ENCODE measurements at places on chromosomes 3 and 15.

- DNase-seq, result no peak
Measured at GRCh38 chr15:36773698-36774097, 194.3 kb downstream of the CDIN1 start.

DNA sequence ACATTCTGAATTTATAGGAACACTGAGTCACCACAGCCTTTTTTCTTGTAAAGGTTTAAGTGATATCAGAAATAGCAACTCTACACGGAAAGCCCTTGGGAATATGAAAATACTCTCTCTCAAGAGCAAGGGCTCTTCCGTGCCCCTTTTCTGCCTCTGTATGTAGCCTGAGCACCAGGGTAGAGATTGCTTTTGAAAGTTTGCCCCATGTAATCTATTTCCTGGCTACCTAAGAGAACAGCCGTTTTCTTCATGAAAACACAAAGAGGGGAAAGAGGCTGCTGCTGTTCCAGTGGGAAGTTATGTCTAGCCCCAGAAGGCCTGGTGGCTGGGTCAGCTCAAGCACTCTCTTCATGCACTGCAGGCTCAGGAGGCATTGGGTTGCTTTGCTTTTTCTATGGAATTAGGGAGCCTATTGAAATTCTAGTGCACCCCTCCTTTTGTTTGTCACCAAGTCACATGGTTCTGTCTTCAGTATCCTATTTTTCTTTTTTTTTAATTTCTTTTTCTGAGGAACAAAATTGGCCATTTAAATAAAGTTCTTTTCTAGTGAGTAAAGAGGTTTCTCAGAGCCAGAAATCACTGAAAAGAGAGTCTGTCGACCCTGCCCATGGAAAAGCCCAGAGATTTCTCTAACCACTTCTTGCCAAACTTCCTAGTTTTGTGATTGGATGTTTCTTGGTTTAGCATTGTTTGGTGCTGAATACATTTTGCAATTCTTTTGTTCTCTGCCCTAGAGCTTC is 39.5 kb downstream of the TIGIT start:
- DNase-seq, result no peak

DNA sequence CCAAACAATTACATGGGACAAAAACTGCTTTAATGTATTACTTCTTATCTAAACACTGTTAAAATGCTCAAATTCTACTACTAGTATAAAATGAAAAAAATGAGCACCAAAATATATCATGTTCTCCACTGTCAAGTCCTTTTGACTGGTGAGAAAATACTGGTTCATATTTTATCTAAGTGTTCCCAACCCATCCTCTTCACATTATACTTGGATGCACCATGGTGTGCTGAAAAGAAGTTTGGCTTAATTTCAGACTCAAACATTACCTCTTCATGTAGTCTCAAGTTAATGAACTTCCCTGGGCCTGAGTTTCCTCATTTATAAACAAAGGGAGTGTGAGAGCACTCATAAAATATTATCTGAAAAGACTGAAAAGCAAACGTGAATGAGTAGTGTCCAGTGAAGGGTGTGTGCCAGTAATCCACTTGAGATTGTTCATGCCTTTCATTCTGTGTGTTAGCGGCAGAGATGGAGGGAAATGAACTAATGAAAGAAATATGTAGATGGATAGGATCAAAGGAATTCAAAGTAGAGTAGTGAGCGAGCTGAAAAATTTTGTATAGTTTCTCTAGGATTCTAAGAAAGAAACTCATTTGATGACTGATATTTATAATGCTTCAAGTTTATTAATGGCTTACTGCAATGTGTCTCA is 263.2 kb downstream of the NLGN1 start:
- no peak for DNase-seq

DNA sequence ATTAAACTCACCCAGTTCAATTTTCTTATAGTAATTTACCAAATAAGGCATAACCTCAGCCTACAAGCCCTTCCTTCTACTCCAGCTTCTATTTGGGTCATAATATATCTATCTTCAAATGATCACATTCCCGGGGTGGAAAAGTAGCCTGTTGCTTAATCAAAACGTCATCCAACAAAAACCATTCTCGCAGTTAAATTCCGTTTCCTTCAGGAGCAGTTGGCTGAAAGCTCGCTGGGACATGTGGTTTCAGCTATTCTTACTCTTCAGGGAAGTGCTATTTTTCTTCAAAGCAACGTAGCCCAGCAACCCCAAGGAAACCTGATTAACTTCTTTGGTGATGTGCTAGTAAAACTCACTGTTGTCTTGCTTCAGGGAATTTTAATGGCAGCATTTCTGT is 59.6 kb downstream of the MAGI1 start:
- no peak for DNase-seq

- DNase-seq, result no peak
Measured at GRCh38 chr15:67397139-67397538, 123.8 kb upstream of the C15orf61 start.

DNA sequence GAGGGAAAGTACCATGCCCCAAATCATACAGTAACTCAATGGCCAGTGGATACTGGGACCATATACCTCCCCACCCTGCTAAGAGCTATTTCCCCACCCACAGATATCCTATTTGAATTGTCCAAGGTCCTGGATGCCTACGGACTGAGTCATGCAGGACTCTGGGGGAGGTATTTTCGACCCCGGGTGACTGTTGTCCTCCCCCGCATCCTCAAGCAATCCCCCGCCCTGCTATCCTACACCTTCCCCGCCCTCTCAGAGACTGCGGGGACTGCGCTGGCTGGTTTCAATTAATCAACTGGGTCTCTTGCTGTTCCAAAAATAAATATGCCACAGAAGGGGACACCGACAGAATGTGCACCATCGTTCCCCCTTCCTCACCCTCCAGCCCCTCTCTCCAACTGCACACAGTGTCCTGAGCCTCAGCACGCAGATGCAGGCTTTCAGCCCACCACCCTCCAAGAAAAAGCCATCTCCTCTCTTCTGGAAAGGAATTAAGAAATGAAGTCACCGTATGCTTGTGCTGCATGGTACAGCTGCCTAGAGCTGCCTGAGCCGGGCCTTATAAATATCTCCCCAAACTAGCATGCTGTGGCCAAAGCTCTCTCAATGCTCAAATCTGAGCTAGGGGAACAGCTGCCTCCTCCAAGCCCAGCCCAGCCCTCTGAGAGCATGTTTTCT is 8.1 kb downstream of the CAV3 start:
- no peak for DNase-seq

DNA sequence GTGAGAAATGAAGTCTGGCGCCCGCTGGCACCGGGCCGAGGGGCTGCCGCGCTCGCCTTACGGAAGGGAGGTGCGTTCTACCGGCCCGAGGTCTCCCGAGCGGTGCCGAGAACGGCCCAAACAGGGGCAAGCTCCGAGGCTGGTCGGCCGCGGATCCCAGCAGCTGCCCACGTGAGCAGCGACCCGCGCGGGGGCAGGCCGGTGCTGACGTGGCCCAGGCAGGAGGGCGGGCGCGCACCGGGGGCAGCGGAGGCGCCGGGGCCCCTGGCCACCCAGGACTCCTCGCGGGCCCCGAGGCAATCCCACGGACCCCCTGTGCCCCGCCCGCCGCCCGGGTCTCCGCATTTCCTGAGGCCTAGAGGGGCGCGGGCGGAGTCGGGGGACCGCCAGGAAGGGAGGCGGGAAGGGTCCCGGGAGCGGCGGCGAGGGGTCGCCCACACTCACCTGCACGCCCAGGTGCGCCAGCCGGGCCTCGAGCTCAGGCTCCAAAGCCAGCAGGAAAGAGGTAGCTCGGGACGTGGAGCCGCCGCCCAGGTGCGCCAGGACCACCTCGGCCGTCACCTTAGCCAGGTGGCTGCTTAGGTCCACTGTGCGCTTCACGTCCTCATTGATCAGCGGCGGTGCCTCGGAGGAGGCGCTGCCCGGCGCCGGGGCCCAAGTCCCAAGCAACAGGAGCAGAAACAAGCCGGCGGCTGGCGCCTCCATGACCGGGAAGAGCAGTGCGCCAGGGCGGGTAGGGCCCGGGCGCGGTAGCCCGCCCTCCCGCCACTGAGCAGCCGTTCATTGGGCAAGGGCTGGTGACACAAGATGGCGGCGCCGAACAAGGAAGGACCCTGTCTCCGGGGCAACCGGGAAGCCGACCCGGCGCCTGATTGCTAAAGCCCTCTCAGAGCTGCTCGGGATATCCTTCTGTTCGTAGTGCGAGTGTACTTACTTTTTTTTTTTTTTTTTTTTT is at the start of gene RPN1:
Gene RPN1, minus strand, starts transcription at position 723 of the 955 bp plus-strand sequence. Its CDS starts 18 bp downstream, at position 705.
- DNase-seq, result peak; percentile 95

DNA sequence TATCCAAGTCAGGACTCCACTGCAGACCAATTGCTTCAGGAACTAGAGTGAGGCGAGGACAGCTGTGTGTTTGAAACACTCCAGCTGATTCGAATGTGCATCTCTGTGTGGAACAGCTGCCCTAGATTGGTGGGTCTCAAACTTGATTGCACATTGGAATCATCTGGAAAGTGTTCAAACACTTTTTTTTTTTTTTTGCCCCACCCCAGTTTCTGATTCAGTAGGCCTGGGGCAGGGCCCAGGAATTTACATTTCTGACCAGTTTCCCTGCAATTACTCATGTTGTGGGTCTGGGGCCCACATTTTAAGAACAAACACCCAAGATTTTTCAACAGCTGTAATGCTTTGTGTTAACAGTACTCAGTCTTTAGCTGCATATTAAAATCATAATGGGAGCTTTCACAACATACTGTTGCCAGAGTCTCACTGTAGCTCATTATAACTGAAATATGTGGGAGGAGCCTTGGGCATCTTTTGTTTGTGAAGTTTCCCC is 156.6 kb downstream of the NR1D2 start:
- DNase-seq, result no peak

DNA sequence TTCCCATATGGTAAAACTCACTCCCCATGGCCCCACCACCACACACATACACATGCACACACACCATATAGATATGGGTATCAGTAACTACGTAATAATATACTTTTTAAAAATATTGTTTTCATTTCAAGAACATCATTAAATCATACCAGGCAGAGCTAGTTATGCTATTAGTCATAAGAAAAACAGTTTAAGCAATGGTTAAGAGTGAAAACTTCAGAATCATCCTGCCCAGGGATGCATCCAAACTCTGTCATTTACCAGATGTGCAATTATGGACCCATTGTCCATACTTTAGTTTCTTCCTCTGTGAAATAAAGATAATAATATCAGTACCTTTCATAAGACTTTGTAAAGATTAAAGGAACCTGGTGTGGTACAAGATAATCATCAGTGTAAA is 608.3 kb downstream of the RBMS3 start:
- no peak for DNase-seq

- DNase-seq, result peak; percentile 81
Measured at GRCh38 chr3:151227807-151228665, 25.0 kb upstream of the GPR171 start.

DNA sequence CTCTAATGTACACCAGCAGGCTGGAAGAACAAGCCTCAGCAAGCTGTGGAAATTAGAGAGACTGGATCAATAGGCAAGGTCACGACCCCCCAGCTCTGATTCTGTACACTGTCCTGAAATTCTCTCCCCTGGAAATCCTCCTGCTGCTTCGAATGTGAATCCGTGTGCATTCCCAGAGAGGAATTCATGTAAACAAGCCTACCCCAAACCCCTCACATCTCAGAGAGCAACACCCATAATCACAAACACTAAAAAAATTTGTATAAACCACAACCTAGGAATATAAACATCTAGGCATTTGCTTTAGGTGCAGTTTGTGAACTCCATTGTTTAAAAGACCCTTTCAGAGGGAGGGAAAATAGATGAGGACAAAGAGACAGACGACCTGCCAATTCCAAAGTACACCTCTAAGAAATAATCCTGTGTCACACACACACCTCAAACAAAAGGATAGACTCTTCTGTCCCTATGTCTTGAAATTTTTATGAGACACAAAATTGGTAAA is 325.2 kb downstream of the WDR72 start:
- no peak for DNase-seq

DNA sequence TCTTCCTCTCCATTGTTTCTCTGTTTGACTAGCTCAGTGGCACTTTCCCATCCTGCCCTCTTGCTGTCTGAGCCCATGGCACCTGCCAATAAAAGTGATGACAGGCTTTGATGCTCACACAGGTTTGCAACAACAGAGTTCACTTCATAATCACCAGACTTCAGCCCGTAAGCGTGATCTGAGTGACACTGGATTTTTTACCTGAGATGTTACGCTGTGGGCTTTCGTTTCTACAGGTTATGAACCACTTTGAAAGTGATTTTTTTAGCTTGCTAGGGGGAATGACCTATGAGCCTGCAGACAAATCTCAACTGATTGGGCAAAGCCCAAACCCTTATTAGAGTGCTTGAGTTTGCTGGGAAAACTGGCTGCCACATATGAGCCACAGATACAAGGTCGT is 173.9 kb upstream of the ICE2 start:
- no peak for DNase-seq

DNA sequence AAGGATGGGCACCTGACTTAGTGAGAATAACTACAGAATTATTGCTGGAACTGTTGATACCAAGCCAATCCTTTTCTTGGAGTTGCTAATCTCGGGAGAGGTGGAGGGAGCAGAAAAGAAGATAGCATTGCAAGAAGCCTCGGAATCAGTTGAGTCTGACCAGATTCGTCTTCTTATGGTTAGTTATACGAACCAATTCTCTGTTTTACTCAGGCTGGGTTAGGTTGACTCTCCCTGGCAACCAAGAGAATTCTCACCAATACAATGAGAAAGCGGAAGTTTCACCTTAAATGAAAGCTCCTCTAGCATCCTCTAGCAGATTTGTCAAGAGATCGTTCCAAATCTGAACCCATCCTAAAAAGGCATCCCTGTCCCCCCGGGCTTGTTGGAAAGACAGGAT is 43.5 kb upstream of the UBE2E1 start:
- DNase-seq, result no peak

DNA sequence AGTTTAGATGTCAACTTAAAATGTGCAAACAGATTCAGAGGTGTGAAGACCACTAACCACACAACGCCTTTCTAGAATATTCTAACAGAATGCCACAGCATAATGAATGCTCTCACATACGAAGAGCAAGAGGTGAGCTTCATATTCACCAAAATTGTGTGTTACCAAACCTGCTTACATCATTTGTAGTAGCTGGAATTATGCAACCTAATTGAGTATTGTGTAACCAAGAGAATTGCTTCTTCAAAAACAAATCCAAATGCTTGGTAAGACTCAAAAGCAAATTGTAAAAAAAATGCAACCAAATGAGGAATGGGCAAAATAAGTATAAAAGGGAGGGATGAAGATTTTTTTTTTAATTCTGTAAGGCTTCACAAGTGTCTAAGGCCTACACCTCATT is 160.7 kb downstream of the TAFA4 start:
- DNase-seq, result no peak

DNA sequence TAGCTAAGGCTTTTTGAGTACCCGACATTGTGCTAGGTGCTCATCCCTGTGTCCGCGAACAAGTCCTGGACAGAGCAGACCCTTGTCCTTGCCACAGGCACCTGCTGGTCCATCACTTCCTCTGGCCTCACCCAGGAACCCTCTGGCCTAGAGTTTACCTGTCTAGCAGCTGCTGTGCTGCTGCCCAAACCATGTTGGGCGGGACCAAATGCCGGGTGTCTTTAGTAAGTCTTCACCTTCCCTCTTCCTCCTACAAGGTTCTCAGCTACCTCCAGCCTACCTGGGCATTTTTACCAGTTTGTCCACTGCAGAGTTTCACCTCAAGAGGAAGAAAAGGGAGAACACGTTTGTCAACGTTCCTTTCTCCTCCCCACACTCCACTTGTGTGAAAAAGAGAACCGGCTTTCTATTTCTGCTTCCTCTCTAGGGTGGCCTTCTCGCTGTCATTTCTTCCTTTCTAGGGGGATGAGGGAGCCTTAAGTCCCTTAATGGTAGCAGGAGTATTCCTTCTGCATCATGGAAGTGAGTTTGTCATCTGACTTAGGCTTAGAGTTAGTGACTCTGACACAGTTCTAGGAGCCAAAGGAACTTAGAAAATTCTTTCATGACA is 80.4 kb upstream of the GCNT3 start:
- no peak for DNase-seq

GRCh38 chr3:52277972-52278509 is 408 bp downstream of the WDR82 start:
- DNase-seq, result peak; percentile 63

All from activated CD8-positive, alpha-beta memory T cell treated with anti-CD3 and anti-CD28 coated beads, Interleukin-2, amount 50 U/mL, for 4 hours (primary cell).